Regular cardiac myocyte (primary cell): ENCODE measurements at places on chromosomes 4 and X. TPM values are rescaled to one million over a fixed set of nuclear protein-coding genes. Genes with fewer than 3 reads are reported as not detected.

The CTAG1B gene
- not detected in 2 replicates for total RNA-seq

The EVC2 gene
- 7.9 and 11.3 TPM in 2 replicates for total RNA-seq

The P2RY8 gene
- total RNA-seq: not detected in 2 replicates

The MND1 gene
- total RNA-seq: 1.4 and 10.2 TPM in 2 replicates

The RASGEF1B gene
- 1.2 and 1.4 TPM in 2 replicates for total RNA-seq

The SGMS2 gene
- 153 and 221 TPM in 2 replicates for total RNA-seq

The NXF2 gene
- total RNA-seq: not detected in 2 replicates
